ENCODE measurements at places on chromosomes 7 and 10.

GRCh38 chr10:101394524-101395133, 40.7 kb downstream of the BTRC start:
- DNase-seq = no peak

DNA sequence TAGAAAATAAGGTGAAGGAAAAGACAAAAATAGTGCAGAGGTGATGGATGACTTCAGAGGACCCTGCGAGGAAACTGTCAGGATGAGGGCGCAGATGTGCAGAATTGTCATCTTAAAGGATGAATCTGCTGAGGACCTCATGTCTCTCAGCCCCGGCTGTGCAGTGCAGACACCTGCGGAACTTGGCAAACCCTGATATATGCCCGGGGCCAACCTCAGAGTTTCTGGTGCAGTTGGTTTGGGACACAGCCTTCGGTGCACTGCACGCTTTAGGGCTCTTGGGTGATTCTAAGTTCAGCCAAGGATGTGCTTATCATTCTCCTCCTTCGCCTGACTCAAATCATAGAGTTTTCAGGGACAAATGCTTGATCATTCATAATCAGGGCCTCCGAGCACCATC, 310.1 kb downstream of the TCERG1L start:
- DNase-seq = no peak

DNA sequence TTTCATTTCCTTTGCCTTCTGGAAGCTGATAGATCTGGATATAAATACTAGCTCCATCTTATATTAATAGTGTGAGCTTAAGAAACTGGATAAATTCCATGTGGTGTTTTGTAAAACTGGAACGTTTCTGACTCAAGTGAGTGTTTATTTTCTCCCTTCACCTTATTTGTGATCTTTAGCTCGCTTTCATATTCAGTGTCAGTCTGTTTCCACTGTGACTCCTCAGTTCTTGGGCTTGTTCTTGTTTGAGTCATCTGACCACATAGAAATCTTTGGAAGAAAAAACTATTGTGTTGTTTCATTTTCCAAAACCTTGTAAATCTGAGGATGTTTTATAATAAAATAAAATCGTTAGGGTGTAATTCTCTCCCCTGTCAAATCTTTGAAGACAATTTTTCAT, 186.4 kb downstream of the POLR1F start:
- no peak for DNase-seq

- DNase-seq = no peak
Observed at GRCh38 chr10:48291190-48291589, 15.3 kb upstream of the MAPK8 start.

DNA sequence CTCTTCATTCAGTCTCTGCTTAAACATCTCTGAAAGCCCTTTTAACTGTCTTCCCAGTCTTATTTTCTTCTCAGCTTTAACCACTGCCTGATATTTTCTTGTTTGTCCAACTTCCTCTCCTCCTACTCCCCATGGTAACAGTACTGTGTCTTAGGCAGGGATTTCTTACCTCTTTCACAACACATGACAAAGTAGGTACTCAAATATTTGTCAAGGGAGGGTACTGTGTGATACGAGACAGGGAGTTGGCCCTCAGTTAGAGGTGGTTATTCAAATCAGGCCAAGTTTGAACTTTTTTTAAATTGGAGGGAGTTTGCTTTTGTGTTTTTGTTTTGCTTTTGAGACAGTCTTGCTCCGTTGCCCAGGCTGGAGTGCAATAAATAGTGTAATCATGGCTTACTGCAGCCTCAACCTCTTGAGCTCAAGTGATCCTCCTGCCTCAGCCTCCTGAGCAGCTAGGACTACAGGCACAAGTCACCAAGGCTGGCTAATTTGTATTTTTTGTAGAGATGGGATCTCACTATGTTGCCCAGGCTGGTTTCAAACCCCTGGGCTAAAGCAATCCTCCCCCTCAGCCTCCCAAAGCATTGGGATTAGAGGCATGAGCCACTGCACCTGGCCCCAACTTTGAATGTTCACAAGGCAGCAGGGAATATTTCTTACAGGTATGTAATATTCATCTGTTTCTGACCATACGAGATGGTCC, 2.5 kb upstream of the KPNA7 start:
- DNase-seq = no peak

DNA sequence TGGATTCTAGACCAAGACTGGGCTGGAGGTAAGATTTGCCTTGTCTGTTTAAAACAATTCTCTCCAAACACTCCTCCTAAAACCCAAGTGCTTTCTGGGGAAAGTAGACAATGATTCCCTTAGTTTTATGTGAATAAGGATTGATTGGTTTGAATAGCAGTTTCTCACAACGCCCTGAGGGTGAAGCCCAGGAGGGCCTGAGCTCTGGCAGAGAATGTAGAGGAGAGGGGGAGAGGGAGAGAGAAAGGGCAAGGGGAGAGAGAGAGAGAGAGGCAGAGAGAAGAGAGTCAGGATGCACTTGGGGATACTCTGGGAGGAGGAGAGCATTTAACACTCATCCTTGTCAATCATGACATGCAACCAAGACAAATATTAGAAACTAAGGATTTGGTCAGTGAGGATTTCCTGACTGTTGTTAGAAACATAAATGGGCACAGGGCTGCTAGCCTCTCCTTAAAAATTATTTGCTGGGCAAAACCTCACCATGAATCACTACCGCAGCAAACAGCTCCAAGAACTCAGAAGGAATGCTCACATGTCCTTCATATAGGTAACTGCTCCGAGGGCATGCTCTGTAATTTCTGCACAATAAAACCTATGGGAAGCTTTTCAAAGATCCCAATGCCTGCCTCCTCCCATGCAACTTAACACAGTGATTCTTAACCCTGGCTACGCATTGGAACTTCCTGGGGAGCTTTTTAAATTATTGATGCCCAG, 55.2 kb upstream of the RAPGEF5 start:
- no peak for DNase-seq

DNA sequence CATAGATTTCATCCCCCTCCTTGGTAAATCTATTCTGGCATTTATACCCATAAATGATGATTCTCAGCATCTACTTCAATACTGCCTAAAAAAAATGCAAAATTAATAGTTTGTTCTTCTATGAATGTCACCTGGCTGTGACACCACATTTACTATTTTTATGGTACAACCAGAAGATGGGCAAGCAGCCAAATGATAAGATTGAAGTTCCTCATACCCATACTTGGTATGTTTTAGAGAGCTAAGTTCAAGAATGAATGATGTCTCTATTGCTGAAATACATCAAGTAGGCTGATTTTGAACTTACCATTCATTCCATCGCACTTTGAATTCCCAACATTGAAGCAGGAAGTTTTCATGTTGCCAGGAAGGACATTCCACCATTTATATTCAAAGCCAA, 134.2 kb downstream of the ELAPOR2 start:
- no peak for DNase-seq

DNA sequence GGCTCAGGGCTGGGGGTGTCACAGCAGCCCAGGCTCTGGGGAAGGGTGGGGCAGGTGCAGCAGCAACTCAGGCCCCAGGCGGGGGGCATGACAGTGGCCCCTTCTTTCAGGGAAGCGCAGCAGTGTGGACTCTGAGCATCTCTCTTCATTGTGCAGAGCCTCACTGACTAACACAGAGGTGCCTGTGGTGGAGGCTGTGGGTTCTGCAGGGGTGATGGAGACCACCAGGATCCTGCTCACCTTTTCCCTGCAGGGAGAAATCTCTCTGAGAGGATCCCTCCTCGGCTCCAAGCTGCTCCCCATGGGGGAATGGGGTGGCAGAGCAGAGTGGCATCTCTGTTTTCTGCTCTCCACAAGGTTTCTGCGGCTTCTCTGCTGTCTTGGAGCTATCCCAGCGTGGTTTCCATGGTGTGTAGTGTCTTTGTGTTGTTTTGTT, 37.8 kb upstream of the SHH start:
- DNase-seq = no peak

DNA sequence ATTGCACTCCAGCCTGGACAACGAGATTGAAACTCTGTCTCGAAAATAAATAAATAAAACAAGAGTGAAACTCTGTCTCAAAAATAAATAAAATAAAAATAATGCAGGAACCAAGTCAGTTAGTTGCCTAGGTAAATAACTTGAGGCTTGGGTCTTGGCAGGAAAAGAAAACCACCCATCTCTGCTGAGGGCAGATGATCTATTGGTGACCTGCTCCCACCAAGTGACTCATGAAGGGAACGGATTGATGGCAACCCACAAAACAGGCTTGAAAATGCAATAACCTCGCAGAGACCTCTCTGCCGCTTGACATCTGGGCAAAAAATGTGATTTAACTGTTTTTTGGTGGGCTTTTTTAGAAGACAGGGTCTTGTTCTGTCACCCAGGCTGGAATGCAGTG, 86.6 kb downstream of the CALN1 start:
- no peak for DNase-seq

Measured in CD4-positive, alpha-beta T cell treated with Interleukin-17A for 4 hours (primary cell).